Calu3 (cell line): ENCODE measurements at places on chromosomes 1 and 21.

- DNase-seq = no peak
These were observed 8.9 kb downstream of the MRTO4 start for GRCh38 chr1:19260211-19261138.

- DNase-seq = no peak
These were observed 8.8 kb upstream of the NLRP3 start for GRCh38 chr1:247407180-247407616.

- no peak for DNase-seq
These were observed 19.8 kb downstream of the PLA2G2D start for GRCh38 chr1:20099533-20099932.

GRCh38 chr1:43270421-43271095, 775 bp downstream of the TMEM125 start:
- DNase-seq = peak; percentile 87

GRCh38 chr1:222865718-222866117, 50.9 kb downstream of the DISP1 start:
- no peak for DNase-seq

DNA sequence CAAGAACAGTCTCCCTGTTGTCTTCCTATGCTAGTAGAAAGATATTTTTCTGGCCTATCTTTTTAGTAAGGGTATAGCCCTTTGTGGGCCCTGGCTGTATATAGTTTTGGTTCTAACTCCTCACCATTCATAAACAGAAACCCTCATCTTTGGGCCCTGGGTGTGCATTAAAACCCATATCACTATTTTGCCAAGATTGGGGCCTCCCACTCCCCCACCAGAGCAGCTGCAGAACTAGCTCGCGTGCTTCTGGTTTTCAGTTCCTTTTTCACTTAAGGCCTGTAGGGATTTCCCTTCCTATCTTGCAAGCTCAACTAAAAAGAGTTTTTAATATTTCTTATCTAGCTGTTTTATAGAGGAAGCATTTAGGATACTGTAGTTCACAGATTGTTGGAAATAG, 106.4 kb downstream of the RGL1 start:
- no peak for DNase-seq

- no peak for DNase-seq
These were observed 214.1 kb downstream of the DYRK1A start for GRCh38 chr21:37580666-37581065.

GRCh38 chr21:33858667-33859372, 56.8 kb downstream of the ATP5PO start:
- no peak for DNase-seq

DNA sequence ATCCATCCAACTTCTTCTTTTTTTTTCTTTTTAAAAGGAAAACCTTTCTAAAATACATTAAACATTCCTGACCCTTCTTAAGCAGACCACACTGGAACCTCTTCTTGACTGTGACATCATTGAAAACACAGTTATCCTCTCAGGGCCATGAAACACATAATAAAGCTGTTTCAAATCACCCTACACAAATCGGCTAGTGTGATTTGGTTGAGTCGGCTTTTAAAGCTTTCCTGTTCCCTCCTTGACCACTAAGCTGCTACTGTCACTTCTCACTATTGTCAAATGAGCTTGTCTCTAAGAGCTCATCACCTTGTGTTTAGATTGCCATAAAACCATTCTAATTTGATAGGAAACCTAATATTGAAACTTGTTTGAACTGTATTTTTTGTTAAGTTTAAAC, 5.9 kb downstream of the USP24 start:
- DNase-seq = no peak

DNA sequence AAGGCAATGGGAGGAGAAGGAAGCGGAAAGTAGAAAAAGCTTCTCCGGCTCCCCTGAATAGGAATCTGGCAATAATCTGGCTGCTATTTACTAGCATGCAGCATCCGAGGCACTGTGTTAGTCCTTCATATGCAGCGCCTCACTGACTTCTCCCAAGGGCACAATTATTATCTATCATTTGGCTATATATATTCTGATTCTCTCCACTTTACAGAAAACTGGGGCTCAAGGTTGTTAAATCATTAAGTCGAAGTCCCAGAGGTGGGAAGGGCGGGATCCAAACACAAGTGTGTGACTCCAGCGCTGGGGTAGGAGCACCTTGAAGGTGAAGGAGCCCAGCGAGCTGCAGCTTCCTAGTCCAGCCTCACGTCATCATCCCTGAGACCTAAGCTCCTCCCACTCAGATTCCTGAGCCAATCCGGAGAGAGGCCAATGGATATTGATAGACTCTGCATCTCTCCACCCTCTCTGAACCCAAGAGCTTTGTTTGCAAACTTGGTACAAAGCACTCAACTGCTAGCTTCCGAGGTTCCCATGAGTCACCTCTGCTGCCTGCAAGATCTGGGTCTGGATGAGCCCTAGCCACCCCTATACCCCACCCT, 16.6 kb upstream of the EYA3 start:
- DNase-seq = peak; percentile 70

GRCh38 chr1:207034998-207035397, 2.4 kb upstream of the C1orf116 start:
- no peak for DNase-seq

GRCh38 chr1:209710847-209711246, 6.2 kb downstream of the HSD11B1 start:
- no peak for DNase-seq

DNA sequence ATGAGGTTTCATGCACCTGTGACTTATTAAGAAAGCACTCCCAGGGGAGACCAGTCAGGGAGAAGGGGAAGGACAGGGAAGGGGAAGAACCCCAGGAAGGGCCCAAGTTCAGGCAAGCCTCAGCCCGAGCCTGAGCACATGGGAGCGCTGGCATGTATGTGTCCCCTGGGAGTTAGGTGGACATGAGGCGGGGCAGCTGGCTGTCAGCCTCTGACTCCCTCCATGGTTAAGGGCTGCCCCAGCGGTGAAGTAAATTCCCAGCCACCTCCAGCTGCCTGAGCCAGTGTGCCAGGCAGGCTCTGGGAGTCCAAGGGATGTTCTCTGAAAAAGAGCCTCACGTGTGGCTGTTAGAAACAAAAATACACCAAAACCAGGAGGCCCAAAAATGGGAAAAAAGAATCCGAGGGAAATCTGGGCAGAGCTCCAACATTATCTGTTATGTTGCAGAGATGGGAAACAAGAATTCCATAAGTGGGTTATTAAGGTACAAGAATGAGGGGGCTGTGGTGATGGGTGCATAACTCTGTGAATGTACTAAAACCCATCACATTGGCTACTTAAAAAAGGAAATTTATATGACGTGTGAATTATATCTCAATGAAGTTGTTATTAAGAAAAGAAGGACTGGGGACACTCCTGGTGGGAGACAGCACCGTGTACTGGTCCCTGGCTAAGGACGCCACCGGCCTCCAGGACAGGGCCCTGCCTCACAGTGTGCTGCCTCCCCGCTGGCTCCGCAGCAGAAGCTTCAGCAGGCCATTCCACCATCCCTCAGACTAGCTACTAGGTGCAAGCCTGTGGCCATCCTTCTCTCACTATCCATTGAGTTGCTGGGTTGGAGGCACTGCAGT, 18.7 kb downstream of the DMRTB1 start:
- DNase-seq = no peak

DNA sequence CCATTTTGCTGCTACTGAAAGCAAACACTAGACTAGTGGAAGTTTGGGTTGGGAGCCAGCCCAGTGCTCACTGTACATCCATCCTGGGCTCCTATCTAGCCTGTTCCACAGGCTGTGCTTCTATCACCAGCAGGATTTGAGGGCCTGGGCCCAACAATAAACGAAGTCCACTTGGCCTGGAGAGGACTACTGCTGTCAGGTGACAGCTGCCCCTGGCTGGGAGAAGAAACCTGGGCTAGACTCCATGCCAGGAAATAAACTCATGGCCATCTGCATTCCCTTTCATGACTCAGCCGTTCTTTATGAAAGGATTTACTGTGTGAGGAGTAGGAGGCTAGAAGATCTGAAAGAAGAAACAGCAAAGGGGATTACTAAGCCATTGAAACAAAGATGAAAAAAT, 35.5 kb downstream of the COLGALT2 start:
- DNase-seq = peak; percentile 62

GRCh38 chr1:176996456-176997090, 167.9 kb downstream of the ASTN1 start:
- DNase-seq = no peak

- DNase-seq = peak; percentile 7
These were observed 76.8 kb upstream of the SOX13 start for GRCh38 chr1:203996126-203996525.

DNA sequence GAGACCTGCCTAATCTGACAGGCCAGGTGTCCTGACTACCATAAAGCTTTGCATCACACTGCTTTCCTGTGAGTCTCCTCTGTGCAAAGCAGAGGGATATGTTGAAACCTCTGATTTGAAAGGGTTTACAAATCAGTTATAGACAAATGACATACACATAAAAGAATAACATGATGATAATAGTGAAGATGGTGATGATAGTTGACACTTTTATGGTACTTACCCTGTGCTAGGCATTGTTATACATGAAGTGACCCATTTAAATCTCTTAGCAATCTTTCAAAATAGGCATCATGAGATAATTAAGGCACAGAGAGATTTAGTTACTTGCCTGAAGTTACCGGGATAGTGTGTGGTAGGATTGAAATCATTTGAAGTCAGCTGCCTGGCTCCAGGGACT, 34.1 kb upstream of the PKN2 start:
- no peak for DNase-seq

DNA sequence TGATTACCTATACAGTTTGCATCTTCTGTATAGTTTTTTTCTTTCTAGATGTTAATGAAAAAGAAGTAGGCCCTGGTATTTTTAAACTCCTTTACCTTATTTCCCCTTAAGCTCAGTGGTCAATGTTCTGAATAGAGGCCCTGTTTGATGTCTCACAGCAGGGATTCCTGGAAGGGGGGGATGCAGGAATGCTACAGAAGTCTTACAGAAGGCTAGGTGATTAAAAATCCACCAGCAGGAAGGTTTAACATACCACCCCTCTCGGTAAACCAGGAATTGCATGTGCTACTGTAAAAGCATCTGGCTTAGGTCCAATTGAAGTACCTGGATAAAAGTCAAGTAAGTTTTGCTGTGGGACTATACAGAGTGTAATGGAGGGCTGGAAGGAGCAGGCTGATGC, 78.3 kb downstream of the NOS1AP start:
- DNase-seq = no peak

GRCh38 chr1:204438628-204439027, 27.0 kb upstream of the PPP1R15B start:
- peak; percentile 46 for DNase-seq

- DNase-seq = no peak
These were observed 38.4 kb upstream of the CASZ1 start for GRCh38 chr1:10834770-10835412.

GRCh38 chr1:2088458-2088857, 38.2 kb downstream of the PRKCZ start:
- no peak for DNase-seq

DNA sequence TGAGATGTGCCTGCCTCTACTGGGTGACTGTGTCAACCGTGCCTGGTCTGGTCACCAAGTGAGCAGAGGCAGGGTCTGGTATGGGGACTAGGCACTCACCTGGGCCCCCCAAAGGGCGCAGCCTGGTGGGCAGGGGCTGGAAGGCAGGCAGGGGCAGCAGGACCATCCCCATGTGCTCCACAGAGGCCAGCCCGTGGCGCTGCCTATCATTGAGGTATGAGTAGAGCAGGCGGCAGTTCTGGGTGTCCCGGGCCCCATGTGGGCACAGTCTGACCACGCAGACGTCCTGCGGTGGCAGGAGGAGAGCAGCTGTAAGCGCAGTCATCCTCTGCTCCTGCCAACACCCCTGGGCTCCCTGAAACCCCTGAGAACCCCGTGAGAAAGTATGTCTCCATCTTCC, 23.7 kb downstream of the SPOCD1 start:
- no peak for DNase-seq

DNA sequence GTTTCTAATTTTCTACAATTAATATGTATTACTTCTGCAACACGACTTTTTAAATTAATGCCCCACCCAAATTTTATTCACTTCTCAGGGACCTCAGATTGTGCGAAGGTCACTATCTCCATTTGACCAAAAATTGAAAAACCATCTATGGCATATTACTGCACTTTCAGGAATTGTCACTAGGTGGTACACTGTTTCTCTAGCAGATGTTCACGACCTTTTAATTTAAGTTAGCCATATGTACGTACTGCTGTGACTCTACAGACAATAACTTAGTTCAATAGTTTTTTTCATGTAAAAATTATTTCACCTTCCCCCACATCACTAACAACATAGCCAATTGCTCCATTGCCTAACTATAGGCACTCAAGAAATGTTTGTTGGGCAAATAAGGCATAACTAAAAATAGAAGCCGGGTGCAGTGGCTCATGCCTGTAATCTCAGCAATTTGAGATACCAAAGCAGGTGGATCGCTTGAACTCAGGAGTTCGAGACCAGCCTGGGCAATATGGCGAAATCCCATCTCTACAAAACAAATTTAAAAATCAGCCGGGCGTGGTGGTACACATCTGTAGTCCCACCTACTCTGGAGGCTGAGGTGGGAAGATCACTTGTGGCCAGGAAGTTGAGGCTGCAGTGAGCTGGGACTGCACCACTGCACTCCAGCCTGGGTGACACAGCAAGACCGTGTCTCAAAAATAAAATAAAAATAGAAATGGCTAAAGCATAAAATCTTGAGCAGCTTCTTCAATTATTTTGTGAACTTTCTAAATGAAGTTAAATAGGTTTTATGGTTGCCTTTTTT, 75.7 kb upstream of the PKN2 start:
- peak; percentile 27 for DNase-seq

- no peak for DNase-seq
These were observed 105.9 kb downstream of the RGL1 start for GRCh38 chr1:183910845-183911244.
